NCI-H226 (cell line): ENCODE measurements at places on chromosomes 6 and 20.

DNA sequence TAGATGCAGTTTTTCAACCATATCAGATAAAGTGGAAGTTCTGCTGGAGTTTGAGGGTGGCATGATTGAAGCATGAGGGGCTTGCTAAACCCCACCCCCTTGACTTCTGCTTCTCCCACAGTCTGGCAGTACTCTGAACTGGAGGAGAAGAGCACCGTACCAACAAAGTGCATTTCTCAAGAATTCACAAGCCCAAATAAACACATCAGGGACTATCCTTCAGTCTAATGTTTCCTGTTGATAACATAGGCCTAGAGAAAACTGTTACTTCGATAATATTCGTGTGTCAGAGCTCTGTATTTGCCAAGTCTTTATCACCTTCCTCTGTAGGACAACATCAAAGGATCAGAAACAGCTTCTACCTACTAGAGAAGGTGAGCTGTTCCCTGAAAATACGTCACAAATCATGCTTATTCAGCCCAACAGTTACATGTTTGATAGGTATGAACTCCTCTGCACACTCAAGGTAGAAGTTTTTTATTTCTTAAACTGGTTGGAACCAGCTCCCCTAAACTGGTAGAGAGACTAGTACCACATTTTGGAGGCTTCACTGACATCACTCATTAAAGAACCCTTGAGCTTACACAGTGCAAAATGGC, 153.2 kb upstream of the PRND start:
- DNase-seq, result no peak

DNA sequence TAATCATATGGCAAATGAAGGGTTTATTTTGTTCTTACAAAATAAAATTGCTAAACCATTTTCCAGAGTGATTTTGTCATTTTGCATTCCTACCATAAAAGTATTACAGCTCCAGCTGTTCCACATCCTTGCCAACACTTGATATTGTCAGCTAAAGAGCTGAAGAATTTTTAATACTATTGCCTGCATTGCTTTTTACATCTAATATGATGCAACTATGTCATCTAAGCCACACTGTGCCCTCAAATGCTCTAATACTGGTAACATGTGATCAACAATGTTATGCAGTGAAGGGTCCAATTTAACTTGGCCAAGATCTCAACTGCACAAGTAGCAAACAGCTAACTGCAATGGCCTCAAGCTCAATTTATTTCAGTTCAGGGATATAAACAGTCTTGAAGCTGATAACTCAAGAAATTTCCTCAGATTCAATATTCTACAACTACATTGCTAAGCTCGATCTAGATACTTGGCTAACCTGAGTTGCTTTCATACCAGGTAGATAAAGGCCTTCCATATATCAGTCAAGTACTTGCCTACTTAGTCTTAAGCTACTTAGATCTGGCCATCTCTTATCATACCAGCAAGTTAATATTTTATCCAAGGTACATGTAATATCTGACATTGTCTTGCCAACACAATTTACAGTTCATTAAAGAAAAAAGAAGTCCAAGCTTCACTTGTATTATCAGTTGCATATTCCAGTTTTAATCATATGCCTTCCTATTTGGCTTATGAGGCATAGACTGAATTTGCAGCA, 17.0 kb downstream of the AKIRIN2 start:
- no peak for DNase-seq

- DNase-seq, result peak; percentile 91
Observed at GRCh38 chr6:108560463-108561308, at the start of gene FOXO3. Gene FOXO3 (plus strand): TSS chr6:108560917. CDS start chr6:108561209, 292 bp downstream.

- DNase-seq, result no peak
Observed at GRCh38 chr6:5128351-5128750, 43.2 kb downstream of the PPP1R3G start.

DNA sequence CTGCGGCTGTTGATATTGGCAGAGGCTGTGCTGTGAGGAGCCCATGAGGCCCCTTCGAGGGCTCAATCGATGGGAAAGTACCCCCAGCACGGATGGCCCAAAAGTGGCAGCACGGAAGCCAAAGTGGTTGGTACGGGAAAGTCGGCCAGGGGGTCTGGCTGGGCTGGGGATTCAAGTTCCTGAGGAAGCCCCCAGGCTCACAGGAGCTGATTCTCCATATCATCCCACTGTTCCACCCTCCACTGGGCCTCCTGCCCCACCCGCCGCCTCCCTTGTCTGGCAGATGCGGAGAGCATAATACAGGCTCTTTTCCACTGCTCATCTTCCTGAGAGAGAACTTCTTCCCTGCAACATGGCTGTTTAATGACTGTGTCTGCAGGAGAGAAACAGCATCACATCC, 217.8 kb upstream of the CST7 start:
- no peak for DNase-seq

DNA sequence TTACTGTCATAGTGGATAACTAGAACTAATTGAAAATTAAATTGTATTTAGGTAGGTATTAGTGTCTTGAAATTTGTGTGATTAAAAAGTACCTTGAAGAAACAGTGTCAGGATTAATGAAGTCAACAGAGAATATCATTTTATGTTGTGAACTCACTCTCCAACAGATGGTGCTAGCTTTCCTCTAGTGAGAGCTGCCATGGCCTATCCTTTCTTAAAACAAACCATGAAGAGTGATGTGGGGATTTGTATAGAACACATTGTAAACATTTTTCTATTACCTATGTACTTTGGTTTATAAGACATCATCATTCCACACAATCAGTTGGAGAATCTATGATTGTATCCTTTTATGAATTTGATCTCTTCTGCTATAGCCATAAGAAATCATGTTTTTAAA, 4.8 kb upstream of the SRSF12 start:
- DNase-seq, result peak; percentile 15

- DNase-seq, result no peak
Observed at GRCh38 chr20:18922251-18922650, 108.7 kb downstream of the SCP2D1 start.

- DNase-seq, result peak; percentile 58
Observed at GRCh38 chr6:19789100-19789803, 47.9 kb upstream of the ID4 start.

DNA sequence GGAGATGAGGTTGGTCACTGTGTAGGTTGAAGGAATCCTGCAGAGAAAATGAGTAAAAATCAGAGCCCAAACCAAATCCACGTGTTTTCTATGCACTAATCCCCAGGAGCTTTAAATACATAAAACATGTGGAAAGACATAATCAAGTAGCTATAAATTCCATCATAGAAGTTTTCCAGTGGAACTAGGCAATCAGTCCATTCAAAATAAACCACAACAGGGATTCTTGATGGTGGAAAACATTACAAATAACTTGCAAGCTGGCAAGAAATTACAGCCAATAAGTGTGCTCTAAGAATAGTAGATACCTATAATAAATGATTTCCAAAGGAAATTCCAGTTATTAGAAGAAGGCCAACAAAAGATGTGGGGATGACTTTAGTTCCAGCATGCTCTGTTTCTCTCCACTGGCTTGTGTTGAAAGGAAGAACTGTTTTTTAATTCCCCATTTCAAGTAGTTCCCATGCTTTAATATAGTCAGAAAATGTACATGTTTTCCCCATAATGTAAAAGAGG, 49.8 kb upstream of the ADGRG6 start:
- DNase-seq, result no peak

- peak; percentile 66 for DNase-seq
Observed at GRCh38 chr6:73803562-73804241, 107.7 kb downstream of the CD109 start.

GRCh38 chr6:47716207-47716606, 17.8 kb downstream of the ADGRF4 start:
- no peak for DNase-seq

DNA sequence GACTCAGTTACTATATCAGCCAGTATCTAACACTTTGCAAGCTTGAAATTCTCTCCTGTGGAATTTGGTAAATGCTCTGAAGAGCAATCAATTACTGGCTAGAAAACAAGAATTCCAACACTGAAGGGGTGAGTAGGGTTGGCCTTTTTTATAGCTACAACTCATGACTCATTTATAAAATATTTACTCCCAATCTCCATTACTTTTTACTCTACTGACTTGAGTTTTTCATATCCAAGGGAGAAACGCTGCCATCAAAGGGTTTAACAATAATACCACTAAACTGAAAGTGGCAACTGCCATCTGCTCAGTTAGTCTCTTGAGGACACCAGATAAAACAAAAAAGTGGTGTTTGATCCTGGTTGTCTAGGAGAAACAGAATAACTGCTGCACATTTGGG, 203.1 kb downstream of the UBE3D start:
- DNase-seq, result peak; percentile 88
